ENCODE measurements at places on chromosomes 2 and 18. TPM values are rescaled to one million over a fixed set of nuclear protein-coding genes. Genes with fewer than 3 reads are reported as not detected.

DNA sequence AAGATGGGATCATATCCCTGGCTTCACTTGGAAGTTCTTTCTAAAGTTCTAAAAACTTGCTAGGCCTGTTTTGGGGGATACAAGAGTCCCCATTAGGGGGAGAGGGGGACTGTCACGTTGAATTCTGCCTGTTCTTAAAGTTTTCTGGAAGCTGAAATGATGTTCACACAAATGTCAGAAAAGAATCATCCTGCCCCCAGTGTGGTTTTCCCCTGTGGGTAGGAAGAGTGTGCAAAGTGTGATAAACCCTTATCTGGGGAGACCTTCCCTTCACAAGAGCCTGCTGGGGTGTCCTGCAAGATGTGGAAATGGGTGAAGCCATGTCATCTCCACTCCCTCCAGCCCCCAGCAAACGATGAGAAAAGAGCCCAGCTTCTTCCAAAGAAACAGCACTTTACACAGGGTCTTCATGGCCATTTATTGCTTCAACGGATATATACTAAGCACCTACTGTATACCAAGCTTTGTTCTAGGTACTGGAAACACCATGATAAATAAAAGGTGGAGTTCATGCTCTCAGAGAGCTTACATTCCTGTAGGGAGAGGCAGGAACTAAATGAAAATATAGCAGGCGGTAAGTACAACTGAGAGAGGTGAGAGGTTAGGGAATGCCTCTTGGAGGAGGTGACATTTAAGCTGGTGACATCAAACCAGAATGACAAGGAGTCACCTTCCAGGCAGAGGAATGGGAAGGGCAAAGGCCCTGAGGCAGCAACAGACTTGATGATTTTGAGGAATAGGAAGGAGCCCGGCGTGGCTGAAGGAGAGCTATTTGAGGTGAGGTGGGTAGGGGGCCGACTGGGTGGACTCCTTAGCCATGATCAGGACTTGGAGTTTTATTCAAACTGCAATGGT, 1.6 kb downstream of the MFSD2B start:
- DNase-seq = no peak

GRCh38 chr2:98514879-98515249, 70.2 kb downstream of the INPP4A start:
- no peak for DNase-seq

DNA sequence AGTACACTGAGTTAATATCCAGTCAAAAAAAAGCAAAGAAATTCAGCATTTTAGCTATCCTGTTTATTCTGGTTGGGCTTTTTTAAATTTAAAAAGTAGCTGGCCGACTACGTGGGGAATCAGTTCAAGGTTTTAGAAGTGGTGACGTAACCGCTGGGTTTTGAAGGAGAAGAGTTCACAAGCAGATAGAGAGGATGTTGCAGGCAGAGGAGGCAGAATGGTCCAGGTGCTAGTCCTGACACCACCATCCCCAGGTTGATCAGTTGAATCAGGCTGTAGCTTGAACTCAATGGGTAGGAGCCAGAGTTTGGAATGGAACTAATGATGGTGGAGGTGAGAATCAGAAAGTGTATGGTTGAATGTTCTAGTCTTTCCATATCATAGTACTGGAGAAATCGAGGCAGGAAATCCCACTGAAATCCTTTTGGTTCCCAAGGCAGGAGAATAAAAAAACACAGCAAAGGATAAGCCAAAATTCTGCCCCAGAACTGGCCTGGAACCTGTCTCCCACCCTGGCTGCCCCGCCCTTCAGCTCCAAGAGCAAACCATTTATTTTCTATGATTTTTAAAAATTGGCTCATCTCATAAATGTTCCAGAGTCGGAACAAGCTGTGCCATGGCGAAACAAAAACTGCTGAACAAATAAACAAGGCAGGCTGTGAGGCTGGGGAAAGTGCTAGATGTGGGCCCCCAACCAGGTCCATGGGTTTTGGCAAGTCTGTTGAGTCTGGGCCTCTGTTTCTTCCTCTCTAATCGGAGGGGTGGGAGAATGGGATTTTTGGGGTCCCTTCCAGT, 44.0 kb downstream of the SLC4A1AP start:
- DNase-seq = no peak

DNA sequence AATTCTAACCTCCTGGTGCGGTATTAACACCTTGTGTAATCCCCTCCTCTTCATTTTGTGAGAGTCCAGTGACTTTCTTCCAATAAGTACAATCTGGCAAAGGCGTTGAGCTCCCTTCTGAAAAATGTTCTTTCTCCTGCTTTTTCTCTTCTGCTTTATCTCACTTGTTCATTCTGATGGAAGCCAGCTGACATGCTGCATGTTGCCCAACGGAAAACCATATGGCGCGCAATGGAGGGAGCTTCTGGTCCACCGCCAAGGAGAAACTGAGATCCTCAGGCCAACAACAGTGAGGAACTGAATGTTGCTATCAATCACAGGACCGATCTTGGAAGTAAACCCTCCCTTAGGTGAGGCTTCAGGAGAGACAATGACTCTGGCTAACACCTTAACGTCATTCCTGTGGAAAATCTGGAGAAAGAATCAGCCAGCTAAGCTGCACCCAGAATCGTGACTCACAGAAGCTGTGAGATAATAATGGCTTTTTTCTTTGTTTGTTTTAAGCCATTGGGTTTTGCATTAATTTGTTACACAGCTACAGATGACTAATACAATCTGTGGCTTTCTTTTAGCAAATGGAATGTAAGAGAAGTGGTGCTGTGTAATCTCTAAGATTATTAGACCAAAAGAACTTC, 1323.9 kb upstream of the DDX18 start:
- no peak for DNase-seq

Gene C2orf66
- not detected for polyA plus RNA-seq

DNA sequence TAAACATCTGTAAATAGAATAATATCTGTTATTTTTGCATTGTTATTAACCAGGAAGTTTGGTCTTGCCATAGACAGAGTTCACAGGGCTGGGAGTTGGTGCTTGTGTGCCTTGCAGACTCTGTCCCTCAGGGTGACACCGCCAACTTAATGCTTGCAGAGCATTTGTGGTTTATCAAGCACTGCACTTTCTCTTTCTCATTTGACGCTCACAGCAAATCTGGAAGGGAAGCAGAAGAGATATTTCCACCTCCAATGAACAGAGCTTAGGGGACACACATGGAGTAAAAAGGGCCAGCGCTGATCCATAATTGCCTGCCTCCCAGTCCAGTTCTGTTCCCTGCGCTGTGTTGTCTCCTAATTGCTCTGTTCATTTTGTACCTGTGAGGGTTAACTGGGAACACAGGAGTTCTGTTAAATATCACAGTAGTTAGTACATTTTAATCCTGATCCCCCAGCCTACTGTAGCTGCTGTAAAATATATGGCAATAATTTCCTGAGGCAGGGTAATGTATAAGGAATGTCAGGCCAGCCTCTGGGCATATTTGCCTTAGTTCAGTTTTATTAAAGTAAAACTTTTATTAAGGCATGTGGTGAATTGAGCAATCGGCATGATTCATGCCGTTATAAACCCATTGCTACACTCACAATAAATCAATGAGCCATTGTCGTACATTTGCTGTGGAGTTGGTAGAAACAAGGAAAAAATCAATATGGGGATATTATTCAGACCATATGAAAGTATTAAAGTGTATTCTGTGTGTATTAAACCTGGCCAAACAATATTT, 182.5 kb upstream of the OSR1 start:
- no peak for DNase-seq

- DNase-seq = no peak
Observed at GRCh38 chr2:110130757-110131156, 15.1 kb upstream of the MALL start.

Gene RAB6C
- polyA plus RNA-seq = 0.42 TPM

DNA sequence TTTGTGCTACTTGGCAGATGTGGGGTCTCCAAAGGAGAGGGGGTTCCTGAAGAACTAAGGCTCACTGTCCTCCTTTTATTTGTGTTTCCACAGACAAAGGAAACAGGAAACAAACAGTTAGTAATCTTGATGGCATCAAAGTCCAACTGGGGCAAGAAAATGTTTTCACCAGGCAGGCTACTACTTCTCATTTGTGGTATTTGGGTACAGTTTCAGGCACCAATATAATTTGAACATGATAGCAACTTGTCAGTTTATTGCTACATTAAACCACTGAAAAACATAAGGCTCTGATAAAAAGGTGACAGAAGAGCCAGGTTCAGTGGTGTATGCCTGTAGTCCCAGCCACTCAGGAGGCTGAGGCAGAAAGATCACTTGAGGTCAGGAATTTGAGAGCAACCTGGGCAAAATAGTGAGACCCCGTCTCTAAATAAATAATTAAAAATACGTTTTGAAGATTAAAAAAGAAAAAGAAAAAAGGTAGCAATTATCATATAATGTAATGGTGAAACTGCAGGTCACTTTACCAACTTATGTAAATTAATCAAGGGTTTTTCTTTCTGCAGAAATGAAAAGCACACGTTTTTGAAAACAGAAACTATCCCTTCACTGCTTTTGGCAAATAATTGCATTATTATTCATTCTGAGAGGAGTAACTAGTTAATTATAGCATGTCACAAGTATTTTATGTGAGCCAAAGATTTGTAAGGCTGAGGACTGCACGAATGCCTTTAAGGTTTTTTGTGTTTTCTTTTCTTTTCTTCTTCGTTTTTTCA, 157.5 kb upstream of the CAVIN2 start:
- DNase-seq = no peak

Gene SGPP2
- polyA plus RNA-seq = 2.2 TPM

DNA sequence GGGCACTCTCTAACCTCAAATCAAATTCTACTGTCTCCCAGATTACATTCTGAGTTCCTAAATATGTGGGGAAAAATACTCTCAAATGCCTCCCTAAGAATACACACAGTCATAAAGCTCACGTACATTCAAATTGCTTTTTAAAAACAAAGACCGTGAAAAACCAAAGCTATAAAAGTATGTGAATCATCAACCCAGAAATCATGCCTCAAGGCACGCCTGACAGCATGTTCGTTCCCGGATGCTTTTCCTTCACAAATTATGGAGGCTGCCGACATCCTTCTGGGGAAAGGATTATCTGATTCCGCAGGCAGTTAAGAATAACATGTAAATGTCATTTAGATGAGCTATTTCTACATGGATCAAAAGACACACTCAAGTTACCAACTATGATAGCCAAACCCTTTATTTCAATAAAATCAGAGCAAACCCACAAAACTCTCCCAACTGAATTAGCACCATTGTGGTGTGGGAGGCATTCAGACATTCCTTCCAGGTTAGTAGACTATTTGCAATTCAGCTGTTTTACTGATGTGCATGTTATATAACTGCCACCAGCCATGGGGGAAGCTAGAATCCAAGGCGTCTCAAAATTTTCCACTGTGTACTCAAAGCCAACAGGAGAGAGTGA, 398.2 kb upstream of the TRIB2 start:
- DNase-seq = no peak

Gene POMC
- polyA plus RNA-seq = 20.8 TPM
